ENCODE measurements at places on chromosomes 1 and 21. TPM values are rescaled to one million over a fixed set of nuclear protein-coding genes. Genes with fewer than 3 reads are reported as not detected.

DNA sequence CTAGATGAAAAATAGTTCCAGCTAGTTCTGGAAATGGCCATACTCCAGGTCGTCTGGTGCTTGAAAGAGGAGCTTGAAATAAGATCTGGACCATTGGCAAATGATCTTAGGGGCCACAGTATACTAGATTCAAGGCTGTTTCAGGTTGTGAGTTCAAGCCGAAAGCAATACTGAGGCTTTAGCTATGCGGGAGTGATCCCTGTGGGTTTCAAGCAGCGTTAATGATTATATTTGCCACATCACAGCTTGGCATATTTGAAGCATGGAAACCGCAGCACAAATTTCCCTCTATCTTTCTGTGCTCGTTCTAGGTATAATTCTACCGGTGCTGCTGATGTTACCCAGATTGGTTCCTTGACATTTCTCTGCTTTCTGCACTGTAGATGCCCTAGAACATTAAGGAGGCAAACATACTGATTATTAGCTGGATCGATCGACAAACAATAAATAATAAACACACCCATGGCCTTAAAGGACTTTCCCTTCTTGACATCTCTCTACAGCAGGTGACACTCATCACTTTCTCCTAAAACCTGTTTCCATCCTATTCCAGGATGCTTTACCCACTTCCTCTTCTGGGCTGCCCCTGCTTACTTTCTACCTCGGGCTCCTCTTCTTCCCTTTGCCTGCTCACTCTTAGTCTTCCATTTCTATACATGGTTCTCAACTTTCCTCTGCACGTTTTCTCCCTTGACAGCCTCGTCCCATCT is 40.6 kb upstream of the LYST start:
- no peak for DNase-seq

GRCh38 chr1:1093610-1093943 is 19.5 kb upstream of the RNF223 start:
- no peak for DNase-seq

DNA sequence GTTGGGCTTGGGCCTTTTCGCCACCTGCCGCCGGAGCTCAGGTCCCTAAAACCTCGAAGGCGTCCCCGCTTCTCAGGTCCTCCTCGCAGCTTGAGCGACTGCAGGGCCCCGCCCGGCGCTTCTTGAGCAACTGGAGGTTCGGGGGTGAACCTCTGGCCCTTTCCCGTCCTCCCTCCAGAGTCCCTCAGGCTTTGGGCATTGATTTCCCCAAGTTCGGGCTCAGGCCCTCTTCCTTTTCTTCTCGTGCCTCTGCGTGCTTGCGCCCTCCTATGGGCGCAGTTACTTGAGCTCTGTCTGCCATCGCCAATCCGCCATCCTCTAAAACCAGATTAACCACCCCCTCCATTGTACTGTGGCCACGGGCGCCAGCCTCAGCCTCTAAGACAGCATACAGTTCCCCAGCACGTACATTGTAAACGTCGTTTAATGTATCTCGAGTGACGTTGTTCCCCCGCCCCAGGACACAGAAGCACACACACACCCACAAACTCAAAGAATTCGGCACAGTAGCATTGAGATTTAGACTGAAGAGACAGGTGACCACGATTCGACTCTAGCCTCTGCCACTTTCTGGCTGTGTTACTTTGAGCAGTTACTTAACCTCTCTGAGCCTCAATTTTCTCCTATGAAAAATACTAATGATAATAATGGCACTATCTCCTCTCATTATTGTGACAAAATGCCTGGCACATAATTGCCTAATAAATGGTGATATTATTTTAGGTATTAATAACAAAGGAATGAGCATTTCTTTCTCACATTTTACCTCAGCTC is 22.6 kb downstream of the BTG2 start:
- DNase-seq: peak; percentile 26

DNA sequence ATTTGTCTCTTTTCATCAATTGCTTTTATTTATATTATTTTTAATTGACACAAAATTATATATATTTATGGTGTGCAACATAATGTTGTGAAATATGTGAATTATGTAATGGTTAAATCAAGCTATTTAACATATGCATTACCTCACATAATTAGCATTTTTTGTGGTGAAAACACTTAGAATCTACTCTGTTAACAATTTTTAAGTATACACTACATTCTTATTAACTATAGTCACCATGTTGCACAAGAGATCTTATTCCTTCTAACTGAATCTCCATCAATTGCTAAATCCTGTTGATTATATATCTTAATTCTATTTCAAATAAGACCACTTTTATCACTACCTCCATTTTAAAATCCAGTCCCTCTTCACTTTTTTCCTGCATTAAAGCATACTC is 42.5 kb downstream of the PLPPR5 start:
- no peak for DNase-seq

Gene DYNLT4
- not detected for total RNA-seq

DNA sequence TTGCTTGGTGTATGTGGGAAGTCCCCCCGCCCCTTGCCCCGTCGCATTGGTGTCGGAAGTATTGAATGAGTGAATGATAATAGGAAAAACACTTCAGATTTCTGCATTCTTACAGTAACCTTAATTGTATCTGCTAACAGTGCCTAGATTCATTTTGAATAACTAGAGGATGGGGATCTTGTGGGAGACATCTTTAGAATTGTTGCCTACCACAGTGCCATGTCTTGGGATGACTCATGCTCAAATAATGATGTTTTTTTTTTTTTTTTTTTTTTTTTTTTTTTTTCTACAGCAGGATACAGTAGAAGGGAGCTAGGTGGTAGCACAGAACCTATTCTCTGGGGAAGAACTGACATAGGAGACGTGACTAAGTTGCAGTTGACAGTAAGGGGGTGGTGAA is 237.9 kb downstream of the USP25 start:
- peak; percentile 63 for DNase-seq

Gene NHLH1
- total RNA-seq: not detected

GRCh38 chr1:184031092-184031408 is 6.5 kb downstream of the COLGALT2 start:
- no peak for DNase-seq

Gene HES3
- total RNA-seq: not detected

DNA sequence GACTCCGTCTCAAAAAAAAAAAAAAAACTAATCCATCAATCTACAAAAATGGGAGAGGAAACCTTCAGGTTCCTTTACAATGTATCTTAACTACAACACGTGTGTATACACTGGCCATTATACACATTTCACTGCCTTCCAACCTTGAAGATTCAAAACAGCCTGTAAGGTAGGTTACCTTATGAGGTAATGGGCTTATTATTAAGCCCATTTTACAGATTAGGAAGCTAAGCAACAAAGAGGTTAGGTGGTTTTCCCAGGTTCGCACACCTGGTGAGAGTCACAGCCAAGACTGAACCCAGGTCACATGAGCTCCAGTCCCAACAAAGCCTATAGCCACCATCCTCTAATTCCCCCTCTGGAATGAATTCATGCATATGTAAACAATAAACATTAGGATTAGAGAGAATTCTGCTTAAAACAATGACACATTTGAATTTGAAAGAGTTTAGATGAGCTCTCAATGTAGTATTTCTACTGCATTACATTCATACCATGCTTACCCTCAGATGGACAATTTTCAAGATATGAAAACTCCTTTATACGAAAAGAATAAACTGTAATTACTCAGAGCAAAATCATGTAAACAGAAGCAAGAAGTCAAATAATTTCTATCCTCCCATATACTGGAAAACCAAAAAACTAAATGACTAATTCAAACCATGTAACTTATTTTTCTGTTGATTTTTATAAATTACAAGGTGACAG is 54.8 kb downstream of the EIF4G3 start:
- DNase-seq: no peak

Gene C1QB
- total RNA-seq: not detected

Gene AMY1A
- total RNA-seq: not detected

DNA sequence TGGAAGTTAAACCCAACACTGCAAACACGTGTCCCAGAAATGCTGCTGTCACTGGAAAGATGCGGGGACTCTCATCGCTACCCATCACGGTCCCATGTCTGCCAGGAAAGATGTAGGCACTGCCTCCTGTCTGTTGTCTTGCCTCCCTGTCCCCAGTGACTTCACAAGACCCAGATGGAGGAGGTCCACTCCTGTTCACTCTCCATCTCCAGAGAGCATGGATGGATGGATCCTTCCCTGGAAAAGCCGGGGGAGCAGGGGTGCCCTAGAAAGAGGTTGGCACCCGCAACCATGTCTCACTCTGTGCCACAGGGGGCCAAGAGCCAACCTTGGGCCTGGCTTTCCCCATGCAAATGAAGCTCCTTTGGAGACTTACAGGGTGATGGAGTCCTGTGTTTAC is 135.5 kb downstream of the GLIS1 start:
- no peak for DNase-seq

- DNase-seq: no peak
These were observed 91.0 kb upstream of the CD55 start for GRCh38 chr1:207230441-207230840.

Gene C1orf105
- total RNA-seq: not detected

DNA sequence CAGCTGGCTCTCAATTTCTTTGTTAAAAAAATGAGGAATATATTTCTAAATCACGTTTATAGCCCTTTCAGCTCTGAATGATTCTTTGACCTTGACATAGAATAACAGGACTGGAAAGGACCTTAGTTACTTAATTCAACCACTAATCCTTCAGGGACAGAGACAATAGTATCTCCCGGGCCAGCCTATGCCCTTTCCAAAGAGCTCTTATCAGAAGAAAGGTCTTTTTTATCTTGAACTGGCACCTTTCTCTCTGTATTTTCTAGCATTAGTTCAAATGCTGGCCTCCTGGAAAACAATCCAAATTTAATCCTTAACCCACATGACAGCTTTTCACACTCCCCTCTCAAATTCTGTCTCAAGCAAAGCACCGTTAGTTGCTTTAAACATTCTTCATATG is 44.8 kb upstream of the FBXO28 start:
- no peak for DNase-seq

- DNase-seq: no peak
These were observed 12.3 kb upstream of the JAM2 start for GRCh38 chr21:25626757-25627156.

GRCh38 chr1:27744556-27744955 is 18.8 kb downstream of the FAM76A start:
- DNase-seq: no peak

DNA sequence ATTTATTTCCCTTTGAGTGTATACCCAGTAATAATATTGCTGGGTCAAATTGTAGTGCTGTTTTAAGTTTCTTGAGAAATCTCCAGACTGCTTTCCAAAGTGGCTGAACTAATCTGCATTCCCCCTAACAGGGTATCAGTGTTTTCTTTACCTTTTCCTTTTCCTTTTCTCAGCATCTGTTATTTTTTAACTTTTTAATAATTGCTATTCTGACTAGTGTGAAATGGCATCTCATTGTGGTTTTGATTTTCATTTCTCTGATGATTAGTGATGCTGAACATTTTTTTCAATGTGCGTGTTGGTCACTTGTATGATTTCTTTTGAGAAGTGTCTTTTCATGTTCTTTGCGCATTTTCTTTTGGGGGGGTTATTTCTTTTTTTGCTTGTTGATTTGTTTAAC is 374.9 kb upstream of the BRINP3 start:
- no peak for DNase-seq

DNA sequence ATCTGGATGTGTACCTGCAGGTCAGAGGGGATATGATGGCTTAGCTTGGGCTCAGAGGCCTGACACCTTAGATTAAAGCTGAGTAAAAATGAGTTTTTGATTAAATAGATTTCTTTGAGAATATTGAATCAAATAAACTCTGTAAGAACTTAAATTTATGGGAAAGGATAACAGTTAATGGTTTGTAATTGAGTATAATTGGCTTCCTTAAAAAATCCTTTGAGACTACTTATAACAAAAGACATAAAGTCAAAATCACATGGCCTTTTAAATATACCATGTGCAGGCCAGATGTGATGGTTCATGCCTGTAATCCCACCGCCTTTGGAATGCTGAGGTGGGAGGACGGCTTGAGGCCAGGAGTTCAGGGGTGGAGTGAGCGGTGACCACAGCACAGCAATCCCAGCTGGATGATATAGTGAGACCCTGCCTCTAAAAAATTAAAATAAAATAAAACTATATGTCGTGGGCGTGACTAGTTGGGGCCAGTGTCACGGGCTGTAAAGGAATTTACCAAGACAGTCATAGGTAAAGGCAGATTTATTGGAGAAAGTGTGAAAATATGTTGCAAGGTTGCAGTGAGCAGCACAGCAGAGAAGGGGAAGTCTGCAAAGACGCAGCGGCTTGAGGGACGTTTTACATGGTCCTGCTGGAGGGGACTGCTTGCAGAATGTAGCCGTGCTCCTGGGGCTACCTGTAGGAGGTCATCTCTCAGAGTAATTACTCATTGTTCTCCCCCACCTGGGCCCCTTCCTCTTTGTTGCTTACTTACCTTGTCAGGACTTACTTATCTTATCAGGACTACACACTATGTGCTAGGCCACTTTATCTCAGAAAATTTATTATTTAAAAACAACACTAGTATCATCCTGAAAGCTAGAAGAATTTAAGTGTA is 122.3 kb downstream of the ZMYM4 start:
- no peak for DNase-seq

Gene COL11A1
- total RNA-seq: 1.9 TPM

DNA sequence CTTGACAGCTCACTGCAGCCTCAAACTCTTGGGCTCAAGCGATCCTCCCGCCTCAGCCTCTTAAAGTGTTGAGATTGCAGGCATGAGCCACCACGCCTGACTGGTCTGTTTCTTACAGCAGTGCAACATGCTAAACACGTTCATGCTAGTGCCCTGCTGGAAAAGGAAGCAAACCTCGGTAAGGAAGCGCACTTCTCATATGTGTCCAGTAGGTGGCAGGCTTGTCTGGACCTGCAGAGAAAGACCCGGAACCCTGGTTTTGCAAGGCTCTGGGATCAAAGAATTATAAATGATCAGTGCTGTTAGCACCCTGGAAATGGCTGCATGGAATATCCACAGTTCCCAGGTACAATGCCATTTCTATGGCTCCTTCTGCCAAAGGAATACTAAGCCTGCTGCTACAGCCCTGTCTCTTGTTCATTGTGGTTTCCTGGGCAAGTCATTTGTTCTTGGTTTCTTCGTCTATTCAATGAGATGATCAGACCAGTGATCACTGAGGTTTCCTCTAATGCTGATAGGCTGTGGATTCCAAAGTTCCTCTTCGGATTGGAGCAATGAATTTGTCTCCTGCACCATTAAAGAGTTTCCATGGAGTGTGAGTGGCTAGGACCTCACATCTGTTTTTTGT is 15.9 kb downstream of the RNU5D-1 start:
- peak; percentile 58 for DNase-seq

Gene TGFBR3
- total RNA-seq: 9.5 TPM

Gene ATAD3C
- total RNA-seq: not detected

Gene PTPN7
- not detected for total RNA-seq

DNA sequence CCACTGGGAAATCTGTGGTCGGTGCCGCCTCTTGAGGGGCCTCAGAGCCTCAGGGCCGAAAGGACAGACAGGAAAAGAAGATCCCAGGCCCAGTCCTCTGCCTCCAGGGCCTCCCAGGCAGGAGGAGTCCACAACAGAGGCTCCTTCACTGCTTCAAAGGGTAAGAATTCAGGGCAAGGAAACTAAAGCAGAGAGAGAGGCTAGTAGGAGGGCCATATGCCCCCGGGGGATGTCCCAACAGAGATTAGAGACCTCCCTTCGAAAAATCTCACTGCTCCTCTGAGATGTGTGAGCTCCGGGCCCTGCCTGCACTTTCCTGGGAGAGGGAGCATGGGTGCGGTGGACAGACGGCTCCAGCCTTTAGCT is 465.9 kb downstream of the NPHP4 start:
- no peak for DNase-seq

Data from A172 (cell line).